ENCODE measurements at places on chromosomes 11 and 22. TPM values are rescaled to one million over a fixed set of nuclear protein-coding genes. Genes with fewer than 3 reads are reported as not detected.

Gene OR9Q2
- not detected for total RNA-seq

Gene OR52I2
- not detected for total RNA-seq

Gene EFEMP2
- total RNA-seq = 39.7 TPM

Gene GNAZ
- total RNA-seq = 3.1 TPM

Gene PRAME
- 0.37 TPM for total RNA-seq

Gene PLEKHB1
- under 0.01 TPM for total RNA-seq

Gene DMC1
- 12.1 TPM for total RNA-seq

Gene BIK
- not detected for total RNA-seq

Gene HEPACAM
- total RNA-seq = not detected

Gene ZNF280B
- 0.98 TPM for total RNA-seq

Gene OR51A2
- not detected for total RNA-seq

Gene SLC6A5
- total RNA-seq = not detected

Gene MPPED2
- total RNA-seq = not detected

Gene ANO1
- not detected for total RNA-seq

Gene PRRG4
- total RNA-seq = not detected

Gene FOLR2
- not detected for total RNA-seq

Gene CSNK2A3
- total RNA-seq = 2.9 TPM

Gene FAM83F
- total RNA-seq = not detected

Gene SMC1B
- under 0.01 TPM for total RNA-seq

Gene GPR83
- total RNA-seq = under 0.01 TPM

Gene FERMT3
- total RNA-seq = 7.8 TPM

Gene TIMP3
- total RNA-seq = 75.3 TPM

Gene C11orf16
- not detected for total RNA-seq

Gene ZNF215
- 5.7 TPM for total RNA-seq

Gene IGHMBP2
- total RNA-seq = 9.6 TPM

Gene ANKK1
- not detected for total RNA-seq

Gene APOBEC3F
- 5.1 TPM for total RNA-seq

Gene MS4A7
- not detected for total RNA-seq

Gene NRIP3
- total RNA-seq = 4.0 TPM

Gene AQP11
- 1.1 TPM for total RNA-seq

Gene ADORA2A
- total RNA-seq = 4.1 TPM

Gene CD3G
- not detected for total RNA-seq

Gene OR5B21
- total RNA-seq = not detected

Gene RFPL3
- total RNA-seq = not detected

Gene DEFB131B
- not detected for total RNA-seq

Gene UBQLN3
- total RNA-seq = not detected

Gene ACR
- not detected for total RNA-seq

Gene P4HA3
- 0.98 TPM for total RNA-seq

Gene C11orf98
- total RNA-seq = 24.8 TPM
